ENCODE measurements at places on chromosomes 16 and 17. TPM values are rescaled to one million over a fixed set of nuclear protein-coding genes. Genes with fewer than 3 reads are reported as not detected.

SLC25A19 gene
- 8.0 TPM for total RNA-seq

SMIM36 gene
- total RNA-seq = not detected

DNA sequence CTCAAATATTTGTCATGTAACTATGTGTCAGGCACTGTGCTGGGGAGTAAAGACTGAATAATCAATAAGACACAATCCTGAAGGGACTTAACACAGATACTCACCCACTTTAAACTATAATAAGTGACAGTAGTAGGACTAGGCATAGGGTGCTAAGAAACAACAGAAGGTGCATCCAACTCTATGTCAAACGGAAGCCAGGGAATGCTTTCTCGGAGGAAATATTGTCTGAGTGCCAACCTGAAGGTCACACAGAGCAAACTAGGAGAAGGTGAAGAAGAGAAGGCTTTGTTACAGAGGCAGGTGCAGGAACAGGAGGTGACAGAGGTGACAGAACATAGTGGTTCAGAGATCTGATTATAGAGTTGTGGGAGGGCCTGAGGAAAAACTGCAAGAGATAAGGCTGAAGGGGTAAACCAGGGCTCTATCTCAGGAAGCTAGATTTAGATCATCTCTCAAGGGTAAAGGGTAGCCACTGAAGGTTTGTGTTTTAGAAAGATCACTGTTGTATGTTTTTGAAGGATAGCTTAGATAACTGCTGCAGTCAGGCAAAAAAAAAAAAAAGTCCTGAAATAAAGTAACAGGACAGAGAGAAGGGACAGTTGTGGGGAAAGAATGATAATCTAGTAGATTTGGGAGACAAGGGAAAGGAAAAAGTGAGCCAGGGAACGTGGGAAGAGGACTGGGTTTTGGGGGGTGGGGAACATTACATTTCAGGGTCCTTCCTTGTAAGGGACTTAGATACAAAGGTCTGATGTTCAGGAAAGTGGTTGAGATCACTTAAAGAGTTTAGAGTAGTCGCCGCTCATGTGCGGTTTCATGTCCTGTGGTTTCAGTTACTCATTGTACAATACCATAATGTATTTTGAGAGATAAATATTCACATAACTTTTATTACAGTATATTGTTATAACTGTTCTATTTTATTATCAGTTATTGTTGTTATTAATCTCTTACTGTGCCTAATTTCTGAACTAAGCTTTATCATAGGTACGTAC lies 85.6 kb upstream of the NETO2 start:
- no peak for DNase-seq

DNA sequence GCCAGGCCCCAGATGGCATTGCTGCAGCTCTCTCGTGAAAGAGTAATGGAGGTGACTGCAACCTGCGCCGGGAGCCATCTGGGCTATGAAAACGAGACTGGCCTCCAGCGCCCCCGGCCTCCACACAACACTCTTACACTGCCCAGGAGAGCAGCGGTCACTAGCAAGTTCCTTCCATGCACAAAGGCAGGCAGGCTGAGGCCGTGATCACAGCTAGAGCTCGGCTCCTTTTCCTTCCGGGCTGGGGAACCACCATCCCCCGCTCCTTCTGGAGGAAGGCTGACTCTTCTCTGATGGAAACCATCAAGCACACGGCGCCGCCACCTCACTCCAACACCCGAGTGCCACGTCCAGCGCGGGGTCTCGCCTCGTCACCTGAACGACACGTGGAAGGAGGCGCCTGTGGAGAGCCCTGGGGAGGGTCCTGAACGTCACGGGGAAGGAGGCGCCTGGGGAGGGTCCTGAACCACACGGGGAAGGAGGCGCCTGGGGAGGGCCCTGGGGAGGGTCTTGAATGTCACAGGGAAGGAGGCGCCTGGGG lies 61.9 kb downstream of the KLHDC4 start:
- no peak for DNase-seq

- no peak for DNase-seq
Measured at GRCh38 chr16:79395591-79395990, 204.9 kb downstream of the MAF start.

HCRT gene
- total RNA-seq = not detected

GRCh38 chr16:14283786-14284185 lies 212.7 kb downstream of the MRTFB start:
- DNase-seq = no peak

DNA sequence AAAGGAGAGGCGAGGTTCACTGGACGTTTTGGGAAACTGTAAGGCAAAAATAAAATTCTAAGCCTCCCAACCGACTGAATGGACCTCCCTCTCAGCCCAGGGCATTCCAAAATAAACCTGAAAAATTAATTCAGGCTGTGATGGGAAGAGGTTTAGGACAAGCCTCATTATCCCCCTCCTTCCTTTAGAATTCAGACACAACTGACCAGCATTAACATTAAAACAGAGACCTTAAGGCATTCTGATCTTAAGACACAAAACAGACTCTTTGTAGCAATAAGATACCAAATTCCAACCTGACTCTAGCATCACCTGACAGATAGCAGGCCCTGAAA lies 298 bp upstream of the LDHD start:
- DNase-seq = no peak

Data from liver (tissue), 10 donors.